ENCODE measurements at places on chromosomes 7 and 10.
A peak's percentile ranks its signal among the peaks of the same experiment; 100 is the strongest.

DNA sequence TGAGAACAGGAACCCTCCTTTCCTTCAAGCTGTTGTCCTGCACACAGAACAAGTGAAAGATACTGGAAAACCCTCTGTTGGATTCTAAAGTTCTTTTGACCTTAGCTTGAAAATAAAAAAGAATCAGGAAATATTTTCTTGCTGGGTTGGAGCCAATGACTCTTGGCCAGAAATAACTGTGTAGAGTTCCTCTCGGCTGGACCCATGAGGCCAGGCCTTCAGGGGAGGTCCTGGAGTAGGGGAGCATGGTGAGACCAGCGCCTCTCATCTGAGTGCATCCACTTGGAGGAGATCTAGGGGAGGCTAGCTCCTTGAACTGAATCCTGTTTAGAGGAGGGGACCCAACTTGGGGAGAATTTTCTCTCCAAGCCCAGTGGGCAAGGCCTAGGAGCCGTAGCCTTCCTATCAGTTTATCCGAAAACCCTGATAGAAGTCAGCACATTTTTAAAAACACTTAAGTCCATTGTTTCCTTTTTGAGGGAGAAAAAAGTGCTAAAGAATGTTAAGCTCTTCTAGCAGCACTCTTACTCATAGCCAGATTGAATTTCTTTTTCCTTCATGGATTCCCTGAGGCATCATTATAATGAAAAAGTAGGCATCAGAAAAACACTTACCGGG is 635.7 kb upstream of the ANKRD30A start:
- peak; percentile 88 for DNase-seq

DNA sequence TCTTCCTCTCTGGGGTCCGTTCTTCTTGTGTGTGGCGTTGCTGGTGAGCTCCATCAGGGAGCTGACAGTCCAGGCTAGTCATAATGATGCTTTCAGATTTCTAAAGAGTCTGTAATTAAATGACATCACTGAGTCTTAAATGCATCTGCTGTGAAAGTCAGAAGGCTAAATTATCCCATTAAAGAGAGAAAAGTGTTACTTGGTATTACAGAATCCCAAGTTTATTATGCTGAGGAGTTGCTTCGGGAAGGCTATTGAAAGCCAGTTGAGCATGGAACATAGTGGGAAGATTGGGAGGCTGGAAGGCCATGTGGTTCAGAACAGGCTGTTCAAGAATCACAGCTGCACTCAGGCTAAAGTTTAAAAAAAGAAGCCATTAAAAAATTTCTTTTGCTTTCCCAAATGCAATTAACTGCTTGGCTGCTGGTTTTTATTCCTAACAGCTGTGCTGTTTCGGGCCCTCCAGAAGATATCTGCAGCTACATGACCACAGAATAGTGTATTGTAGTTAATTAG is 342.6 kb upstream of the LRGUK start:
- DNase-seq: no peak

GRCh38 chr7:127976056-127976737 is 55.0 kb downstream of the LRRC4 start:
- DNase-seq: no peak

GRCh38 chr7:3301831-3302618 is 973 bp downstream of the SDK1 start:
- peak; percentile 31 for DNase-seq

DNA sequence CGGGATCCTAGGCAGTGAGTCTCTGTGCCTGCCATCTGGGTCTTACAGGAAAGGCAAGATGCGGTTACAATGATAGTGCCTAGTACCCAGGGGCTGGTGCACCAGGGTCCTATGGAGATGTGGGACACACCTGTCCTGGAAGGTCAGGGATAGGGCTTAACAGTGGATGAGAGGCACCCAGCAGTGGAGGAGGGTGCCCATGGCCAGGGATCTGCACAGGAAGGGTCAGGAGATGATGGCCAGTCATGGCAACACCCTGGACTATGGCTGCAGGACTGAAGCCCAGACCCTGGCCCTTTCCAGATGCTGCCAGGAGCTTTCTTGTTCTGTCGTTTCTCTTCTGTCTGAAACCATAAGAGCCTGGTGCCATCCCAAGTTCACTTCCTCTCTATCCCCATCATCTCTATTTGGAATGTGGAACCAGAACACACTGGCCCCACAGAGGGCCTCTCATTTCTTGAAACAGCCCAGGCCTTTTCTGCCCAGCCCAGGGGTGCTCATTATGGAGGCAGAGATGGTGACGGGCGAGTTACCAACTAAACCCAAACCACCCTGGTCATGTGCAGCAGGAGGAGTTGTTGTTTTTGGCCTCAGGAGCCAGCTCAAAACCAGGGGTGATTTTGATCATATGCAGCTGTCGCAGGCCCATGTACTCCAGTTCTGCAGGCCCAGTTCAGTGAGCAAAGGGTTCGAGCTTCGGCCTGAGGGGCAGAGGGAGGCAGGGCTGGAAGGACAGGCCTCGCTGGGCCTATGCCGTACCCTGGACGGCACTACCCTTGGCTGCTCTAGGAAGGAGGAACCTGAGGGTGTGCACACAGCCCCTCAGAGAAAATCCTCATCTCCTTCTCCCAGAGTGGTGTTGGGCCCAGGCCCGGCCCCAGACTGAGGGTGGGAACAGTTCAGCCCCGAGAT is 52.6 kb upstream of the GDF10 start:
- DNase-seq: no peak

GRCh38 chr7:36278069-36278619 is 111.5 kb upstream of the ANLN start:
- DNase-seq: no peak

- DNase-seq: no peak
Measured at GRCh38 chr10:47380341-47381102, 3.6 kb downstream of the ZNF488 start.

Data from cardiac fibroblast (primary cell).